Natural killer cell (primary cell): ENCODE measurements at places on chromosomes 7 and 10. TPM values are rescaled to one million over a fixed set of nuclear protein-coding genes. Genes with fewer than 3 reads are reported as not detected.

DNA sequence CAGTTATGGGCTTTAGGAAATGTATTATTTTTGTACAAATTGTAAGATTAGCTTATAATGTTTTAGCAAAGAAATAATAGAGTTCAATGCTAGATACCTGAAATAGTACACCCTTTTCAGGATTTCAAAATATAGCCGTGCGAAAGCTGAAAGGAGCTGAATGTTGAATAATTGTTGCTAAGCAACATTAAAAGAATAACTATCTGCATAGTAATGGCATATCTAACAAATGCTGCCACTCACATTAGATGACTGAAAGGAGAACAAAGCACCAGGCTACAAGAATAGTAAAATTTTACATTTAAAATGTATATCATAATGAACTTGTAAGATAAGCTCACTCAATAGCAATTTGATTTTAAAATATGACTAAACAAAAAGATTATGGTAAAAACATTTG is 82.5 kb downstream of the SDHAF3 start:
- H3K4me1 ChIP-seq, result no peaks in the 10 kb centered on the region
- H3K4me3 ChIP-seq, result no peak overlapping the region
- no peak overlapping the region for H3K27ac ChIP-seq
- DNase-seq, result no peak

DNA sequence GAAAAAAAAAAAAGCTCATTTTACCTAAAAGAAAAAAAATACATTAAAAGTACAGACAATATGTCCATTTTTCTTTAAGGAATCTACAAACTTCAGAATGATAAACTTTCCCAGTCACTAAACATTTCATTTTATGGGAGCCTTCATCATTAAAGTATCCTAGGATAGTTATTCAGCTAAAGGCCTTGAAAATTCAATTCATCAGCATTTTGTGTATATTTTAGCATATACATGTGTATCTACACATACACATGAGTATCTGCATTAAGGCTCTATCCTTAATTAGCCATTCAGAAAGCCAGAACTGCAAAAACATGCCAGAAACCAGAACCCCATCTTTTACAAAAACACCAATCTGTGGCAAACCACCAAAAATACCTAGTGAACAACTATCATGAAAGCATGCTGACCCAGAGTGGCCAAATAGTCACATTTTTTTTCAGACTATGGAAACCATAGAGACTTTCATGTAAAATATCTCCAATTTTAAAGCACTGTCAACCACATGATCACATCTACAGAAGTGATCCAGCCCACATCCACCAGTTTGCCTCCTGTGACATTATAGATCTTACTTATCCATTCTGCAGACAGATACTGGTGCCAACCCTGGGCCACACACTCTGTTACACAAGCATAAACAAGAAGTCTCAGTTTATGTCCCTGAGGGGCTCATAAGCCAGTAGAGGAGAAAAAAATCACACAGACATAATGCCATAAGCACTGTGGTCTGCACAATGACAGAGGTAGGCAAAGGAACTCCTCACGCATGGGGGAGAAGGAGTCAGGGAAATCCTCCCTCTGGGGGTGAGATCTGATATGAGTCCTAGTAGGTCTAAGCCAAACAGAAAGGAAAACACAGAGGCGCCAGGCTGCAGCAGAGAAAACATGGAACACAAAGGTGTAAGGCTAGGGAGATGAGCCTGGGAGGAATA is 79.2 kb downstream of the SRPK2 start:
- no peaks in the 10 kb centered on the region for H3K27me3 ChIP-seq
- peak; percentile 22 for DNase-seq
- no peak overlapping the region for H3K27ac ChIP-seq
- H3K4me3 ChIP-seq, result no peak overlapping the region
- no peaks in the 10 kb centered on the region for H3K36me3 ChIP-seq

GRCh38 chr7:50594734-50595485 is 29.7 kb upstream of the DDC start:
- no peak overlapping the region for H3K27ac ChIP-seq
- DNase-seq, result no peak
- no peak overlapping the region for H3K4me3 ChIP-seq
- H3K4me1 ChIP-seq, result no peaks in the 10 kb centered on the region
- H3K27me3 ChIP-seq, result no peaks in the 10 kb centered on the region

Gene PRKRIP1
- total RNA-seq, result 38.2 TPM

Gene MBL2
- total RNA-seq, result not detected

Gene TCF7L2
- 32.7 TPM for total RNA-seq
